SIG-M5 (cell line): ENCODE measurements at places on chromosomes 2 and 18.

DNA sequence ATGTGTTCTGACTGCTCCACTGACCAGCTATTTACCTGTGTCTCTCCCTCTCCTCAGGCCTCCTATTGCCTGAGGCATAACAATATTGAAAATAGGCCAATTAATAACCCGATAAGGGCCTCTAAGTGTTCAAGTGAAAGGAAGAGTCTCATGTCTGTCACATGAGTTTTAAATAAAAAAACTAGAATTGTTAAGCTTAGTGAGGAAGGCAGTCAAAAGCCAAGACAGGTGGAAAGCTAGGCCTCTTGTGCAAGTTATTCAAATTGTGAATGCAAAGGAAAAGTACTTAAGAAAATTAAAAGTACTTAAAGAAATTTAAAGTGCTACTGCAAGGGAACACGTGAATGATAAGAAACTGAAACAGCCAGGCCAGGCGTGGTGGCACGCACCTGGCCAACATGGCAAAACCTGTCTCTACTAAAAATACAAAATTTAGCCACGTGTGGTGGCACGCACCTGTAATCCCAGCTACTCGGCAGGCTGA, 44.9 kb upstream of the TAF4B start:
- no peak for DNase-seq

- DNase-seq: no peak
Observed at GRCh38 chr18:45976566-45976965, 9.4 kb upstream of the EPG5 start.

DNA sequence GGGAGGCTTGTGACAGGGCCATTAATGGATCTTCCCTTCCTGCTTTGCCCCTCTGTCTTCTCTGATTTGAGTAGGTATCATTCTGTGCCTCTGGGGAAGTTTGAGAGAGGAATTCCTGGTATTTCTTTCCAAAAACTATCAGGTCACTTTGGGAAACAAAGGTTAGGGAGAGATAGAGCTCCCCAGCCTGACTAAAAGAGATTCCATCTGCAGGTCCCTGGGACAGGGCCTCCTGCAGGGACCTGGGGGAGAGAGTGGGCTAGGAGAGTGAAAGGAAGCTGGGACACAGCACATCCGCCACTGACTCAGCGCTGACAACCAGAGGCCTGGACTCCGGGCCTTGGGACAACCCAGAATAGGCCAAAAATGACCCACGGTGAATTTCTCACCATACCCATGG, 6.4 kb downstream of the GALNT14 start:
- DNase-seq: no peak

- no peak for DNase-seq
Observed at GRCh38 chr2:143481733-143482132, 352.5 kb downstream of the ARHGAP15 start.

- DNase-seq: no peak
Observed at GRCh38 chr2:73262108-73262651, 22.1 kb downstream of the FBXO41 start.

GRCh38 chr2:239361311-239361642, 39.5 kb downstream of the HDAC4 start:
- no peak for DNase-seq

GRCh38 chr2:5467178-5467905, 224.8 kb upstream of the SOX11 start:
- no peak for DNase-seq

DNA sequence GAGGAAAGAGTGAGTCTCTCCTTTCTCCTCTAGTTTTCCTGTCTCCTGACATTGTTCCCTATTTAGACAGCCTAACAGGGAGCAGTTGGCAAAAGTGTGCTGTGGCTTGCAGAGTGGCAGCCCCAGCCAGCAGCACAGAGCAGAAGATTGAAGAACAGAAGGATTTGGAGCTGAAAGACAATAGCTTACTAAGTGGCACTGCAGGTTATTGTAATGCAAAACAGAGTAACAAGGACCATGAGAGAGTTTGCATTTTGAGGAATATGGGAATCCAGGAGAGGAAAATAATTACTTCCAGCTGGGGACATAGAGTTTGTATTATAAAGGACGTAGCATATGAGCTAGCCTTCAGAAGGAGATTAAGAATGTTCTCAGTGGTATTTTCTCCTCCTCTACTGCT, 342.4 kb downstream of the AKAIN1 start:
- no peak for DNase-seq

GRCh38 chr2:118046634-118047210, 32.9 kb upstream of the CCDC93 start:
- no peak for DNase-seq

GRCh38 chr2:3868012-3868805, 164.8 kb downstream of the DCDC2C start:
- DNase-seq: no peak

DNA sequence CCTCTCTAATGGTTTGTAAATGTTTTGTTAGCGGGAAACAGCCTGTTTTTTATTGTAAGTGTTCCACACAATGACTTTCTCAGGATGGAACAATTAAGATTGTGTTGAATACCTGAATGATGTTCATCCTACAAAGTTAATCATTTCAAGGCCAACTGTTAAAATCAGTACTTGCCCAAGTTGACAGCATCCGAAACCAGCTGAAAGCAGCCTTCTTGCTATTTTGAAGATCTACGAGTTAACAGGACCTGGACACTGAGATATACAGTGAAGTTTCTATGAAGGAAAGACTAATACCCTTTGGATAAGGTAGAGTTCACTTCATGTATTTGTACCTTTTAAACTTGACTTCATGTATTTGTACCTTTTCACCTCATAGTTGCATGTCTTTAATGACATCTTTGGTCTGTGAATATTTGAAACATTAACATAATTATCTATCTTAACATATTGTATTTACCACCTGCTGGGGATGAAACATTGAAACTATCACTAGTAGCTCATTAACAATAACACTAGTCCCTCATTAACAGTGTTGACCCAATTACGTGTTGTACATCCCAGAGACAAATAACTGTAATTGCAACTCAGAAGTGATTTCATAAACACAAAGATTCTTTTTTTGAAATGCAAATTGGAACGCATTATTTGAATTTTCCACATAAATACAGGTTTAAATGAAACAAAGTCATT, 556.0 kb upstream of the MEX3C start:
- DNase-seq: no peak

DNA sequence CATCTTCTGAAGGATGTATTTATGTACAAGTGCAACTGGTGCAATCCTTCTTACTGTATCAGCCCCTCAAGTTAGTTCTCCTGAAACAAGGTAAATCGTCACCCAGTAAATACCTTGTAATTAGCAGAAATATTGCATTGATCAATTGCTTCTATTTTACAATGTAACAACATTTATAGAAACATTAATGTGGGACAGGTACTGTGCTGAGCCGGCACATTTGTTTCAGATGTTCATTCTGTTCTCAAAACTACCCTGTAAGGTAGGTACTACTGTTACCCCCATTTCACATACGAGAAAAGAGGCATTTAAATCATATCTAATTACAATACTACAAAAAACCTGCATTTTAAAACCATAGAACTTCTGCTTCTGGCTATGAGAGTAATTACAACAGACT, 19.5 kb downstream of the RTN4 start:
- no peak for DNase-seq

DNA sequence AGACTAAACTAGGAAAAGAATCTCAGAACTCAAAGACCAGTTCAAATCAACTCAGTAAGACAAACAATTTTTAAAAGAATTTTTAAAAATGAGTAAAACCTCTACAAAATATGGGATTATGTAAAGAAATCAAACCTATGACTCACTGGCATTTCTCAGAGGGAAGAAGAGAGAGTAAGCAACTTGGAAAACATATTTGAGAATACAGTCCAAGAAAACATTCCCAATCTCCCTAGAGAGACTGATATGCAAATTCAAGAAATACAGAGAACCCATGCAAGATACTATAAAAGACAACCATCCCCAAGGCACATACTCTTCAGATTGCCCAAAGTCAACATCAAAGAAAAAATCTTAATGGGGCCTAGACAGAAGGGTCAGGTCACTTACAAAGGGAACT, 162.7 kb downstream of the WDPCP start:
- DNase-seq: no peak

DNA sequence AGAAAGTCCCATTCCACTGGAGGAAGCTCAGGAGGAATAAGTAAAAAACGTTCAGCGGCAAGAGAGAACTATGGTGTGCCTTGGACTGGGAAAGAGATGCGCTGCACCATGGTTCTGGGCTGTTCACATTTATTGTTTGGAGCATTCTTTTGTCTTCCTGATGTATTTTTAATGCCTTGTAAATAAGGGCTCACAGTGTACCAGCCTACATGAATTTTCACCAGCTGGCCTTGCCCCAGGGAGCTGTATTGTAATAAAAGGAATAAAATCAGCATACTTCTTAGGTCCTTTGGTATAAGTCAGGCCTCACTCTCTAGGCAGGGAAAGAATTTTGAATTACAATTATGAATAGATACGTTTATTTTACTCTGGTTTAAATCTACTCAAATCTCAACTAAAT, 1249.6 kb downstream of the CNTNAP5 start:
- no peak for DNase-seq

DNA sequence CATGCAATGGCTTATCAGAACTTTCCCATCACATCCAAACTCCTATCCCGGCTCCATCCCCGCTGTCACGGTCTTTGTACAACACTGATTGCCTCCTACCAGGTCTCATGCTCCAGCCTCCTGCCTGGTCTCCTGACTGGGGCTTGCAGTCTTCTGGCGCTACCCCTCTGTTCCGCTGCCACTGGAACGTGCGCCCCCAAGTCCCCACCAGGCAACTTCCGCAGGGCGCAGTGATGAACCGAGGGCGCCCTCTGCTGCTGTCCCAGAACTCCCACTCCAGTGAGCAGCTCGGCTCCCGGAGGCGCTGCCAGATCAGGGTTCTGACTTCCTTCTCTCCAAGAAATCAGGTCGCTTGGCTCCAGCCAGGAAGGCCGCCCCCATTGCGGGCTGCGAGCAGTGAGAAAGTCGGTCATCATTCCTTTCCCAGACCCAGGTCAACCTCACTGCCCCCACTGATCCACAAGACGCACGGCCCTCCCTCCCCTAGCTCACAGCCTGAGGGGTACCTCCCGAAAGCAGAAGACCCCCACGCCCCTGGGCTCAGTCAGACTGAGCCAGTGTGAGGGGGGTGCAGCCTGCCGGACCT, 43.9 kb upstream of the RAB11FIP5 start:
- no peak for DNase-seq

DNA sequence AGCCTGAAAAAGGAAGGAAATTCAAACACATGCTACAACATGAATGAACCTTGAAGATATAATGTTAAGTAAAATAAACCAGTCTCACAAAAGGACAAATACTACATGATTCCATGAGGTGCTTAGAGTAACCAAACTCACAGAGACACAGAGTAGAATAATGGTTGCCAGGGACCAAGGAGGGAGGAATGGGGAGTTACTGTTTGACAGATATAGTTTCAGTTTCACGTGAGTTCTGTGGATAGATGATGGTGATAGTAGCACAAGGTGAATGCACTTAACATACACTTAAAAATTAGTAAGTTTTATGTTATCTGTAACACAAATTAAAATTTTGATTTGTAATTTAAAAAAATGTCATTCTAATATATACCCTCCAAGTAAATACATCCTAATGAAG, 106.9 kb upstream of the ACVR1C start:
- DNase-seq: no peak

DNA sequence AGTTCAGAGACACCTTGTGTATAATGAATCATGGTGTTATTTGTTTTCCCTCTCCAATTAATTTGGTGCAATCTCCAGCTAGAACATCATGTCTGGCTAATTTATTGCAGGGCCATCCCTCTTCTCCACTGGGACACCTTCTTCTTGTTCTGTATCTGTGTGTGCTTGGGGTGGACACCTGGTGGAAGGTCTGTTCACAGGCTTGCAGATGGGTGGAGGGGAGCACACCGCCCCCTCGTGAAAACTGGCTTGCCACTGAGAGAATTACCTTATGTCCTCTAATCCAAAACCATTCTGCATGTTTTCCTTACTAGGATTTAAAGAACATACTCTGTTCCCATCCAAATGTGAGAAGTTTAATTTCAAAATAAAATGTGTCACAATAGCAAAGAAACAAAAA, 1160.4 kb upstream of the ZEB2 start:
- DNase-seq: no peak

- DNase-seq: no peak
Observed at GRCh38 chr18:43161528-43161927, 46.0 kb upstream of the RIT2 start.

- DNase-seq: no peak
Observed at GRCh38 chr2:219021591-219021990, 19.7 kb downstream of the CFAP65 start.

GRCh38 chr2:27461118-27461517, 18.9 kb downstream of the KRTCAP3 start:
- DNase-seq: no peak
